Calu3 (cell line): ENCODE measurements at places on chromosomes 11 and 22. TPM values are rescaled to one million over a fixed set of nuclear protein-coding genes. Genes with fewer than 3 reads are reported as not detected.

DNA sequence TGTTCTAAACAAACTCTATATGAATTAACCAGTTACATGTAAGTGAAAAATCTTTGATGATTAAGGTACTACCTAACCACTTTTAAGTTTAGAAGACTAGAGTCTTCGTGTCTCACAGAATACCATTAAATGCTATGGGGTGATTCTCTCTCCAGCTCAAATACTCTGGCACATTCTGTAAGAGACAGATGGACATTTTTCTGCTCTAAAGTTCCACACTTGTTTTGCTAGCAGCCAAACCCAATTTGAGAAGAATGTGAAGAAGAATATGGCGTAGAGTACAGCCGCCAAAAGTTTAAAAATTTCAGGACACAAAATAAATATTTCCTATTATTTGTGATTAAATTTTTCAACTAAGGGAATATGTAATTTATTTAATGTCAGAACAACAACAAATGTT lies 339.1 kb downstream of the GUCY1A2 start:
- DNase-seq, result no peak

DNA sequence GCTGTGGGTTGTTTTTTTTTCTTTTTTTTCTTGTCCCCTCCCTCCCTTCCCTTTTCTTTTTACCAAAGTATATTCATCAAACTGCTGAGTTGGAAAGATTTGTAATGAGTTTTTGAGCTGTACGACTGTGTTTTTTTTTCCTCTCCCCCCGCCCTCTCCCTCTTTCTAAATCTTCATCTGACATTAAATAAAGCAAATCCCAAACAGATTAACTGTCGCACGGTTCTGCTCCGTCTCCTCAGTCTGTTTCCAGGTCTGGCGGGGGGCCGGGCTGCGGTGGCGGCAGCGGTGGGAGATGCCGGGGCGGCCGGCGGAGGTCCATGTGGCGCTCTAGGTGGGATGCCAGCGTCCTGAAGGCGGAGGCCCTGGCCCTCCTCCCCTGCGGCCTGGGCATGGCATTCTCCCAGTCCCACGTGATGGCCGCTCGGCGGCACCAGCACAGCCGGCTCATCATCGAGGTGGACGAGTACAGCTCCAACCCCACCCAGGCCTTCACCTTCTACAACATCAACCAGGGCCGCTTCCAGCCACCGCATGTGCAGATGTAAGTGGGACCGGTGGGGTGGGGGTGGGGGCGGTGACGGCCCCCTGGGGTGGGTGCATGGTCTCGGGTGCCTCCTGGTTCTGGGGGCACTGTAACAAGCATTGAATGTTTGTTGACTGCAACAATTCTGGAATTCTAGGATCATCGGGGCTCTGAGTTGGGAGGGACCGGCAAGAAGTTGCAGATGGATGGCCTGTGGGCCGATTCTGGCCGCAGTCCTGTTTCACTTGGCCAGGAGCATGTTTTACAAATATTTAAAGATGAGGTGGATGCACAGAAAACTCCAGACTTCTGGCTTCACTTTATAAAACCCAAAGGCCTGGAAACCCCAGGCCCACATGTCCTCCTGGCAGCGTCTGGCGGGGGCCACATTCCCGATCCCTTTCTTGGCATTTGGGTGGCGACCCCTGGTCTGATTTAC lies 13.1 kb downstream of the MPPED1 start:
- DNase-seq, result no peak

DNA sequence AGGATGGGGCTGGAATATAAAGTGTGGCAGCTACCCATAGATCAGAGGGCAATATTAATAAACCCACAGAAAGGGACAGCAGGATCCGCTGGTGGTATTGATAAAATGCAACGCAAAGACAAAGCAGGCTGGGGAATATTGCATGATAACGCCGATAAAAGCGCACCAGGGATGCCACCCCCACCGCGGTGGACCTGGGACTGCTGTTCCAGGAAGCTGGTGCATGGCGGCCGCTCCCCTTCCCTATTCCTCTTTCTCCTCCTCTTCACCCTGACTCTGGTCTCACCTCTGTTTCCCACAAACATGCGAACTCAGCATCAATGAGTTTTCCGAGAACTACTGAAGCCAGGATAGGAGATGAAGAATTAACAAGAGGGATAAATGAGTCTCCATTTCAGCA lies 20.2 kb downstream of the SPATA19 start:
- DNase-seq, result no peak

- no peak for DNase-seq
Measured at GRCh38 chr22:23057331-23057730, 13.0 kb upstream of the GNAZ start.

HBB gene
- total RNA-seq, result not detected in 2 replicates

LGALS12 gene
- not detected in 2 replicates for total RNA-seq

GRCh38 chr22:27397036-27397953 lies 404.3 kb downstream of the MN1 start:
- no peak for DNase-seq

DNA sequence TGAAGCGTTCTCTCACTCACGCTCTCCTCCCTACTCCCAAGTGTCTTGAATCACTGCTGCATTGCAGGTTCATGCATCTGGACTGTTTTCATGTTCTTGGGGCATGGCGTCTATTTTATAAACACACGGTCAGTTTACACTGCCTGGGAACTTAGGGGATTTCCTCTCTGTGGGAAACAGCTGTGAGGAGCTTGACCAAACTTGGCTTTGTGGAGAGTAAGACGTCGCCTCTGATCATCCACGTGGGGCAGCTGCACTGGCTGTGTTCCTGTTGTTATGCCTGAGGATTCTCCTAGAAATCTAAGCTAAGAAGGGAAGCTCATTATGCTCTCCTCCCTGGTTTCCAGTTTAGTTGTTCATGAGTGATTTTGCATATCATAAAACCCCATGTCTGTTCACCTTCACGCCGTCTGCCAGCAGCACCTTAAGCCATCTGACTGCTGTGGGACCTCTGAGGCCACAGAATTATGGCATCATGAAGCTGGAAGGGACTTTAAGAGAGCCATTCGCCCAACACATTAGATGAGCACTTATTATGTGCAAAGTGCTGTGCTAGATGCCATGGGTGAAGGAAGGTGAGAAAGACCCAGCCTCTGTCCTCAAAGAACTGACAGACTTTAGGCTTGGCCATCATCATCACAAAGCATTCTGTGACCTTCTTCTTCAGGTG lies 38.8 kb upstream of the POU2AF1 start:
- DNase-seq, result no peak
